ENCODE measurements at places on chromosomes 16 and 17. TPM values are rescaled to one million over a fixed set of nuclear protein-coding genes. Genes with fewer than 3 reads are reported as not detected.

CRHR1 gene
- 3.7 TPM for total RNA-seq

HCRT gene
- total RNA-seq, result 0.41 TPM

GRCh38 chr17:72124438-72124775 is 3.6 kb downstream of the SOX9 start:
- DNase-seq, result no peak

GRCh38 chr16:38941-39892 is 14.2 kb downstream of the POLR3K start:
- no peak for DNase-seq
